Thoracic aorta (tissue), 2 donors: ENCODE measurements at places on chromosomes 16 and 17. TPM values are rescaled to one million over a fixed set of nuclear protein-coding genes. Genes with fewer than 3 reads are reported as not detected.

- DNase-seq, result no peak
Measured at GRCh38 chr17:46273541-46274236, 21.2 kb upstream of the LRRC37A start.

GRCh38 chr17:56543280-56543679 is 50.2 kb upstream of the NOG start:
- no peak for DNase-seq

DNA sequence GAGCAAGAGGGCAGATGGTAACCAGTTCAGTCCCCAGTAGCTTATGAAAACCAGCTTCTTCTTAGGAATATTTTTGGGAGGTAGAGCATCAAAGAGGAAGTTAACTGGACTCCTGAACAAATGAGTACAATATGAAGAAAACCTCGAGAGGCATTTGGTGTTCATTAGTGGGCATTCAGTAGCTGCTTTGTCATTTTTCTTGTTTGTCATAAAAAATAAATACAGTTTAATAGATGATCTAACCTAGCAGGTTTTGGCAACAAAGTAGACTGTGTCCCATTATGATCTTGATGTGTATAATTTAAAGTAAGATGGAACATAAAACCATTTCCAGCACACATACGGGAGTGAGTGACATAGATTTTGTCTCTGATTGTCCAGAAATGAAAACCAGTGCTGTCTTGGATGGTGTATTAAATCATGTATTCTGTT is 173.1 kb downstream of the HS3ST3A1 start:
- DNase-seq, result no peak

- DNase-seq, result peak; percentile 71
Measured at GRCh38 chr17:48023400-48024148, 14.0 kb downstream of the COPZ2 start.

DNA sequence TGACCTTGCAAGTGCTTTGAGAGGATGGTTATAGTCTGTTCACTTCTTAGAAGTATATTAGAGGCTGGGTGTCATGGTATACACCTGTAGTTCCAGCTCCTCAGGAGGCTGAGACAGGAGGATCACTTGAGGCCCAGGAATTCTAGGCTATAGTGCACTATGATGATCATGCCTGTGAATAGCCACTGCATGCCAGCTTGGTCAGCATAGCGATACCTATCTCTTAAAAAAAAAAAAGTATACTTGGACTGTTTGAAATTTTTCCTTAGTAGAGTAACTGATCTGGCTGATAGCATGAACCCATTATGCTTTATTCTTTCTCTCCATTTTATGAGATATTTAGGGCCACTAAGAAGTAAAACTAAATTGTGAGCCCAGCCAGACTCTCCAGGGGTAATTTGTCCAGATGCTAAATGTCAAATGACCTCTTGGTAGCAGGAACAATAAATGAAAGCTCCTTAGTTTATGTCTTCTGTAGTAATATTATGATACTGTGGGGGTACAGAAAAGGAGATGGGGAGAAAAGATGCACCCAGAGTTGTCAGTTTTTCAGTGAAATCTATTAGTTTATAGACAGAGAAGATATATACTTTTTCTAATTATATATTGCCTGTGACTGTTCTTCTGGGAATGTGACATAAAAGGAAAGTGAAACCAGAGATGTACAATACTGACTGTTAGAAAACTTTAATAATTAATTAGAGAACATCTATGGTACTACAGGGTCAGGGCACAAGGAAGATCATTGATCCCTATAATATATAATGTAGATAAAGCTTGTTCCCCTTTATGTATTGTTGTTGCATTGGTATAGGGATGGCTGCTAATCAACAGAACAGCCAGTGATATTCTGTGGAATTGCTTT is 335.3 kb upstream of the TBX2 start:
- no peak for DNase-seq

GRCh38 chr16:3948378-3948995 is 68.0 kb upstream of the CREBBP start:
- DNase-seq, result no peak

GRCh38 chr17:39538866-39539265 is 68.9 kb downstream of the NEUROD2 start:
- DNase-seq, result no peak

DNA sequence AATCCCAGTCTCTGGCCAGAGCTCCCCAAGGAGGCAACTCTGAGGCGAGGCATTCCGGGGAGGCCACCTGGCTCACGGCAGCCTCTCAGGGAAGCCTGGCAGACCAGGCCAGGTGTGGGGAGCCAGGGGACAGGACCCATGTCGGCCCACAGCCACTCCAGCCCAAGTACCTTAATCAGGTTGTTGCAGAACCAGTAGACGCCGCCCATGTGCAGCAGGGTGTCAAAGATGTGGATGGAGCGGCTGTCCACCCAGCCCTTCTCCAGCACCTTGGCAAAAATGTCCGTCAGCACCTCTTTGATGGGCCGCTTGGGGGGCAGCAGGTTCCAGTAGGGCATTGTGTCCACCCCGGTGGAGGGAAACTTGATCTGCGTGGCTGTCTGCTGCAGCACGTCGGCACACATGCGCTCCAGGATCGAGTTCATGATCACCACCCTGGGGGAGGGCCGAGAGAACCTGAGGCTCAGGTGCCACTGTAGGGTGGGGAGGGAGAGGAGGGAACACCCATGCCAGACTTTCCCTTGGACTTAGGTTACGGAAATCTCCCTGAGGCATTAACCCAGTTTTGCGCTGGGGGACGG is 7.8 kb downstream of the CSF3 start:
- no peak for DNase-seq

DNA sequence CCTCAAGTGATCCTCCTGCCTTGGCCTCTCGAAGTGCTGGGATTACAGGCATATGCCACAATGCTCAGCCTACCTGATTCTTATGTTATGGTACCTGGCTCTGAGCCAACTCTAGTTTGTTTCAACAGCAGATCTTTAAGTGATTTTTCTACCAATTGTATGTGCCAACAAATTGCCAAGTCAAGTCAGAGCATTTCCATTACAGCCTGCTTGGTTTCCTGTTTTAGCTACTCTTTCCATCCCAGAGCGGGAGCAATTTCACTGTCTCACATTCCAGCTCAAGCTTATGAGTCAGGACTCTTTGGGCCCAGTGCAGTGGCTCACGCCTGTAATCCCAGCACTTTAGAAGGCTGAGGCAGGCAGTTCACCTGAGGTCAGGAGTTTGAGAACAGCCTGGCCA is 30.8 kb upstream of the RBBP6 start:
- no peak for DNase-seq

- DNase-seq, result no peak
Measured at GRCh38 chr16:77199211-77199610, at the start of gene SYCE1L. TSS of gene SYCE1L (plus strand) at chr16:77199408. CDS start at chr16:77199452, 44 bp downstream.

The ALOX12B gene
- total RNA-seq, result not detected

The MRM1 gene
- 3.8 TPM for total RNA-seq

The PRAC2 gene
- not detected for total RNA-seq

The CMTM1 gene
- 7.5 TPM for total RNA-seq

The GLIS2 gene
- 19.5 TPM for total RNA-seq

The HOXB8 gene
- total RNA-seq, result 1.4 TPM
